Dermis lymphatic vessel endothelial cell (primary cell): ENCODE measurements at places on chromosomes 2 and 18. TPM values are rescaled to one million over a fixed set of nuclear protein-coding genes. Genes with fewer than 3 reads are reported as not detected.

CXCR4 gene
- total RNA-seq, result 7.3 and 13.9 TPM in 2 replicates

ABCA12 gene
- total RNA-seq, result not detected in 2 replicates

UNC50 gene
- total RNA-seq, result 46.5 and 47.5 TPM in 2 replicates

CCDC102B gene
- 34.2 and 74.9 TPM in 2 replicates for total RNA-seq

UGT1A6 gene
- total RNA-seq, result not detected in 2 replicates

MARCO gene
- total RNA-seq, result not detected in 2 replicates

EML6 gene
- total RNA-seq, result 0.76 and 1.2 TPM in 2 replicates

ALPG gene
- total RNA-seq, result not detected in 2 replicates
